ENCODE measurements at places on chromosomes 1 and 21.

DNA sequence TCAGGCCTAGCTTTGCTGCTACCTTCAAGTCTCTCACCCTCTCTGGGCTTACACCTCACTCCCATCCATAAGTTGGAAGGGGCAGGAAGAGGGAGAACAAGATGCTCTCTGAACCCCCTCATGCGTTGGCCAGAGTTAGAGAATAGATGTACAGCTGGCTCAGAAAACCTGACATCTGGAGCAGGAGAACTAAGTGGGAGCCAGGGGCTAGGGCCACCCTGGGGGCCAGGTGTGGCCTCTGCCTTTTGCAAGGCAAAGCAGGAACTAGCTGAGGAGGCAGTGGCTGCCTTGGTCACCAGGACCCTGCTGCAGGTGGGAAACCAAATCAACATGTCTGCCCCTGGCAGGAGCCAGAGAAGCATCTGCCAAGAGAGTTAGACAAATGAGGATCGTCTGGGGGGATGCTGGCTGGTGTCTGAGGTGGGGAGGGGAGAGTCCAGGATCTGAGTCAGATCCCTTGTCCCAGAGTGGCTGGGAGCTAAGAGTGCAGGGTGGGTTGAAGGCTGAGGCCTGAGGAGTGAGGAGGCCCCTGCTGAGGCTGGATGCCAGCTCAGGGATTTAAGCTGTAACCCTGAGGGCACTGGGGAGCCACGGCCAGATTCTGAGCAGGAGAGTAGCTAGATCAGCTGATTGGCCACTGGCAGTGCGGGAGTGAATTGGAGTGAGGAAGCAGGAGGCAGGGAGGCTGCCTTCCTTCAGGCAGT lies 115.0 kb downstream of the EPHB2 start:
- no peak for DNase-seq

GRCh38 chr1:208264469-208265121 lies 20.4 kb upstream of the PLXNA2 start:
- DNase-seq, result no peak

DNA sequence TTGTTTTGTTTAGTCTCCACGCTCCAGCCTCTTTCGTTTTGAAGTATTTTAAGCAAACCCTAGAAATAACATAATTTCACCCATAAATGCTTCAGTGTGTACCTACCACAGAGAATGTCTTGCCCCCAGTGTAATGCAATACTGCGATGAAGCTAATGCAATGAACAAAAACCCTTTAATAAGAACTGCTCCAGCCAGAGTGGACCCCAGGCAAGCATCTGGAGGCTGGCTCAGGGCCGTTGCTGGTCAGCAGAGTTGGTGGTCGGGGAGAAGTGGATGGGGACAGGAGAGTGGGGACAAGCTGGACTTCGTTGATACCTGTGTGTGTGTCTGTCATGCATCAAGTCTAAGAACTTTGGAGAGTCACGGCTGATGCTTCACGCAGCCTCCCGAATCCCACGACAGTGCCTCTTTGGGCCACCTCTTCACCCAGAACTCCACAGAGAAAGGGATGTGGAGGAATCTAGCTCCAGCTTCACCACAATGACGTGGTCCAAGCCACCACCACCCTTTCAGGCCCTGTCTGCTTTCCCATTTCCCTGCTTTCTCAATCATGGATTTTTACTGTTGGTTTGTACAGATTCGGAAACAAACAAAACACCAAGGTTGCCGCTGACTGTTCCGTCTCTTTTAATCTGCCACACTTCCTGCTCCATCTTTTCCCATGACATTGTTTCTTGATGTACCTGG lies 108.6 kb upstream of the ERRFI1 start:
- DNase-seq, result no peak

- DNase-seq, result no peak
Measured at GRCh38 chr21:41552254-41552653, 44.3 kb upstream of the TMPRSS2 start.

GRCh38 chr1:89635825-89636815 lies 3.2 kb downstream of the LRRC8C start:
- no peak for DNase-seq

DNA sequence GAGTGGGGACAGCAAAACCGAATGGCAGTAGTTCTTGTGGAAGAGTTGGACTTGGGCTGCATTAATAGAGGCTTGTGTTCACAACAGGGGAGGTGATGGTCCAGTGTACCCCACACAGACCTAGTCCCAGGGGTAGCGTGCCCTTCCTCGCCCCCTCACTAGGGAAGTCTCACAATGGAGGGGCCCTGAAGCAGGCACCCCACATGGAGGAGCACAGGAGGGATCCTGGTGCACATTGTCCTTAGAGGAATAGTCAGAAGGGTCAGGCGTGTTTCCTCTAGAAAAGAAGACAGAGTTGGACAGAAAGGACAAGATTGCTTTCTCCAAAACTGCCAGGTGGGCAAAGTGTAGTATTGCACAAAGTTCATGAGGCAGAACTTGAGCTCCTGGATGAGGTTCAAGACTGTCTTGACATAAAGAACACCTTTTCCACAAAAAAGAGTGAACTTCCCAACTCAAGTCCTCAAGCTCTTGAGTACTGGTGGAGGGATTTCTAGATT lies 23.3 kb downstream of the ETNK2 start:
- no peak for DNase-seq

DNA sequence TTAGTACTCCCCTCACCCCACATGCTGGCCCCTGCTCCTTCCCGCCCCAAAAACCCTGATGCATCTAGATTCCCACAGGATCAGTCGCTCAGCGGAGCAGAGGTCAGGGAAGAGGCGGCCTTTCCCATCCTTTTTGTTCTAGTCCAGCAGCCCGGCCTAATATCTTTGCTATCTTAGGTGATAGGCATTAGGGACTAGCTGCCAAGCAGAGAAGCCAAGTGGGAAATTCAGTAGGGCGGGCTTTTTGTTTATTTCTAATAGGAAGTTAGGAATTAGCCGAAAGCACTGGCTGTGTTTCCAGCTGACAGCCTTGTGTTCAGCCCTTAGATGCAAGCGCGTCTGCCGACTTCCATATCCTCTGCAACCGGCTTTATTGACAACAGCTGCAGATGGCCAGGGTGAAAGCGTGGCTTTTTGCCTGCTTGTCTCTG lies 59.0 kb upstream of the BCAR3 start:
- no peak for DNase-seq

All from naive thymus-derived CD4-positive, alpha-beta T cell (primary cell).